Urothelium cell line (cell line): ENCODE measurements at places on chromosomes 4 and X.
A peak's percentile ranks its signal among the peaks of the same experiment; 100 is the strongest.

- no peak for DNase-seq
Measured at GRCh38 chrX:56986138-56986537, 9.2 kb downstream of the SPIN3 start.

DNA sequence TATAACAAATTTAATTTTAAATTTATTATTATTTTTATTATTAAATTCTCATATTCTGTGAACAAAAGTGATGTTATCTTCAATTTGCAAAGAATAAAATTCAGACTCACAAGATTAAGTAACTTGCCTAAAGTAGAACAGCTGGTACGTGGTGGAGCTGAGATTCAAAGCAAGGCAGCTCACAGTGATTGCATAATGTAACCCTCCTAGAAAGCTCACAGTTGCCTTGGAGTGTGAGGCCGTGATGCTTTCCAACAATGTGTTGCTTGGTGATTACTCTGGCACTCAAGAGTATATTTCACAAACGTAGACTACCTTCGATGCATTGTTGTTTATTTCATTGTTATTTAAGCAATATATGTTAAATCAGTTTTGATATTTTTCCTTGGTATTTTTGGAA lies 1039.2 kb upstream of the PABPC4L start:
- no peak for DNase-seq

- DNase-seq, result no peak
Measured at GRCh38 chr4:53919535-53919934, 144.9 kb downstream of the CHIC2 start.

GRCh38 chrX:130529531-130529930 lies 127.7 kb downstream of the RBMX2 start:
- DNase-seq, result no peak

- no peak for DNase-seq
Measured at GRCh38 chr4:2961421-2961810, 1.8 kb downstream of the NOP14 start.

GRCh38 chrX:57930051-57930450 lies 19.8 kb upstream of the ZXDA start:
- DNase-seq, result no peak

DNA sequence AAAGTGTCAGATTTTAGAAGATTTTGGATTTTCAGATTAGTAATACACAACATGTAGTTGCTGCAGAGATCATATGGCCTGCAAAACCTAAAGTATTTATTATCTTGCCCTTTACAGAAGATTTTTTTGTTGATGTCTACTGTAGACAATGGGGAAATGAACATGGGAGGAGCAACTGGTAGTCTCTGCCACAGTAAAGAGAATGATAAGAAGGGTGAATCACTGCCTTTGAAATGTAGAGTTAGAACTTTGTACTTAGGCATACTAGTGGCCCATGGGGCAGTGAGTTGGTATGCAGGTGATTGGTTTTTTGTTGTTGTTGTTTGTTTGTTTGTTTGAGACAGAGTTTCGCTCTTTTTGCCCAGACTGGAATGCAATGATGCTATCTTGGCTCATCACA lies 50.1 kb downstream of the GAB1 start:
- no peak for DNase-seq

- peak; percentile 37 for DNase-seq
Measured at GRCh38 chr4:78545275-78546246, 6.0 kb upstream of the ANXA3 start.

DNA sequence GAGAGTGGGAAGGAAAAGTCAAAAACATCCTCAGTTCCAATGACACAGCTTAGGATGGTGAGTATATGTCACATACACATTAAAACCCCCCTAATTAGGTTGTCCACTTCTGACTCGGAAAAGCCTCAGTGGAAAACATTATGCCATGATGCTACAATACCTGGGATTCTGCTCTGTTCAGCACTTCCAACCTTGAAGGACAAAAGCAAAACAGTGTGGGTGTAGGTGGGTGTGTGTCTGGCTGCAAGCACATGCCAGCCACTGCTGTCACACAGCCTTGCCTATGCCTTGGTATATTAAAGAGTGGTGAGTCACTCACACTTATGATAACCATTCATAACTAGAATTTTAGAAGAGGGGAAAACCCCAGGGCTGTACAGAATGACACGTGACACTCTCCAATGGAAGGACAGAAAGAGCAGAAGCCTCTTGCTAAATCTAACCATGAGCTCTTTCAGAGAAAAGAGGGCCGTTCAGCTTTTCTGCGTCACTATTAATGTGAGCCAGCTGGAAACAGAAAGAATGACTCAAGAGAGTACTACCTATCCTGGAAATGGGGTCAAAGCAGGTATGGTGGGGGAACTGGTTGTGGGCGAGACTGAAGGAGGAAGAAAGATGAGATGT lies 159.6 kb downstream of the TET2 start:
- DNase-seq, result no peak

DNA sequence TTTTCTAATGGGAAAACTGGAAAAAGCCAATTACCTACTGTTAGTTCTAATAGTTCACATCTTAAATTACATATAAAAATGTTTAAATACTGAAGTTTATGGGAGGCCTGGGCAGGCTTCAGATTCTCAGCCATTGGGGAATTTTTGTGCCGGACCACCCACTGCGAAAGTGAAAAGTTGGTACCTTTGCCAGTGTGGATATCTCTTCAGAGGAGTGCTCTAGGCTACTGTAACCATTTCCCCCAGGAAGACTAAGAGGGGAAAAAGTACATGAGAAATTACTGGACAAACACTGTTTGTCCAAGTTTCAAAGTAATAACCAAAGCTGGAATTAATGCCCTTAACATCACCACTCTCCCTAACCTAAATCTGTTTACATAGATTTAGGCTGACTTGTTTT lies 20.8 kb downstream of the PITX2 start:
- DNase-seq, result no peak

DNA sequence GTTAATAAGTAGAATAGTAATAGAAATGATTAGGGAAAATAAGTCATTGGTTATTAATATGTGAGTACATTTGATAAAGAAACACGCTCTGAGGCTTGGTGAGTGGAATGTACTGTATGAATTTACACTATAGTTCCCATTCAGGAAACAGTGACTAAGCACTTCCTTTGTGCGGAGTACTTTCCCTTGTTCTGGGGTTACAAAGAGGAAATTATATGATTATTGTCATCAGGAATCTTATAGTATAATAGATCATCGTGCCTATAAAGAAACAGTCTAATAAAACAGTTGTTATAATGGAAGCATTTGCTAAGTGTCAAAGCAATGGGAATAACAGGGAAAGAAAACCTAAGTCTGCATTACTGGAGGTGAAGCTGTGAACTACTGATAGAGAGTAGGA lies 138.0 kb downstream of the RPA4 start:
- no peak for DNase-seq

- DNase-seq, result peak; percentile 84
Measured at GRCh38 chr4:37648084-37648817, 37.9 kb downstream of the RELL1 start.

- DNase-seq, result no peak
Measured at GRCh38 chrX:9298221-9298620, 166.6 kb upstream of the TBL1X start.

DNA sequence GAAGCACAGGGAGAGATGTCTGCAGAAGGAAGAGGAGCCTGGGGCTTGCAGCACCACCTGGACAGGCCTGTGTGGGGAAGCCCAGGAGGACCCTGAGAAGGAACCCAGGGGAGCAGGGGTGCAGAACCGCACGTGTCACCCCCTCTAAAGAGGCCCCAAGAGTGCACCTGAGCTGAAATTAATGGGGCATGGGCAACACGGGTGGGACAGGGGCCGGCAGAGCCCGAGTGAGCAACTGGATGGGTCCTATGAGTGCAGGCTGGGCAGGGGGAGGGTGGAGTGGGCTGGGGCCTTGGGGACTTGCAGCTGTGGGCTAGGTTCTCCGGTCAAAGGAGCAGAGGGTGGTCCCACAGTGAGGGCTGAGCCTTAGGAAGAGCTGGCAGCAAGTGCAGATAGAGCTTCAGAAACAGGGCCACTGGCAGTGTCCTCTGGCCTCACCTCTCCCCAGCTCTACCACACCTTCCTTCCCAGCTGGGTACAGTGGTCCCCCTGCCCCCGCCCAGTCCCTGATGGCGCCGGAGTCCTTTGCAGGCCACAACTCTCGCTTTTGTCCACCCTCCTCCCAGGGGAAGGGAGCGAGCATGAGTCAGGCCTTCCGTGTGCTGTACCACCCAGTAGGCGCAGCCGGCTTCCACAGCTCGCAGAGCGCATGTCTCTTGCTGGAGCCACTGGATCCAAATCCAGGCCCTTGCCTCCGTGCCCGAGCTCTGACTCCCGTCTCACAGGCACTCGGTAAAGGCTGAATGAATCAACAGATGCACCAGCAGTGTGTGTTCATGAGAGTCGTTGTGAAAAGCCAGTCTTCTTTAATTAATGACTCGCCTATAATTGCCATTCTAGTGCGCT lies 131.6 kb downstream of the HMX1 start:
- peak; percentile 12 for DNase-seq

- no peak for DNase-seq
Measured at GRCh38 chrX:40005292-40006011, 92.3 kb downstream of the BCOR start.

- DNase-seq, result no peak
Measured at GRCh38 chr4:77505275-77505957, 100.2 kb upstream of the CXCL13 start.

- peak; percentile 8 for DNase-seq
Measured at GRCh38 chr4:177555007-177555574, 112.9 kb upstream of the AGA start.

GRCh38 chr4:56185901-56186300 lies 201.4 kb downstream of the AASDH start:
- DNase-seq, result no peak

DNA sequence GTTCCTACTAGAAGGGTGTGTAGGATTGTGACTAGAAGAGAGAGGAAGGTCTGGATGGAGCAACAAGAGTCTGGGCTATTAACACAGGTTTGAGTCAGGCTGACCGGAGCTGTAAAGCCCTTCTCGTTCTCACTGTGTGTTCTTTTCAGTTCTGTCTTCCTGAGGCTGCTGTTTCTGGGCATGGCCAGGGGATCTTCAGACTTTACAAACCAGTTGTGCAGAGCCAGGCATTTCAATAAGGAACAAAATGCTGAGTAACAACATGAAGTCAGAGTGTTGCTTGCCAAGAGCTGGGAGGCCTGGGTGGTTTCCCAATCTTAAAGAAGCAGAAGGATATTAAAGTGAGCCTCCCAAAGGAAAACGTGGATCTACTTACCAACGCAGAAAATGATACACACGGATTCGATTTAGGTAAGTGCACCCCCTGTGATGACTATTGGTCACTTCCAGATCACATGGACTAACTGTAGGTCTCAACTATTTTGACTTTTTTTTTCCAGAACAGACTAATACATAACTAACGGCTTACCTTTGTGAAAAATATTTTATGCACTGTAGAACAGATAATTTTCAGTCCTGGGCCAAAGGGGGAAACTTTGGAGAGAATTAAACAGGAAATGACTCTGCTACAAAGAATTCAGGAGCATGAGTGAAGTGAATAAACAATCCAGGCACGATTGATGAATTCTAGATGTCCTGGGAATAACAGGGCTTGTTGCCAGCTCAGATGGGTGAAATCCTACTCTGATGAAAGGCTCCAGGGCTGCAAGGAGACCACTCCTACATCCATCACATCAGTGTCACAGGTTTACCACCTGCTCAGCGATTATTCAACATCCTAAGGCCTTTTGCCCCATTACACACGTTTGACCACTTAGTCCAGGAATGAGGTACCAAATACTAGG lies 94.5 kb downstream of the ANXA3 start:
- peak; percentile 60 for DNase-seq

DNA sequence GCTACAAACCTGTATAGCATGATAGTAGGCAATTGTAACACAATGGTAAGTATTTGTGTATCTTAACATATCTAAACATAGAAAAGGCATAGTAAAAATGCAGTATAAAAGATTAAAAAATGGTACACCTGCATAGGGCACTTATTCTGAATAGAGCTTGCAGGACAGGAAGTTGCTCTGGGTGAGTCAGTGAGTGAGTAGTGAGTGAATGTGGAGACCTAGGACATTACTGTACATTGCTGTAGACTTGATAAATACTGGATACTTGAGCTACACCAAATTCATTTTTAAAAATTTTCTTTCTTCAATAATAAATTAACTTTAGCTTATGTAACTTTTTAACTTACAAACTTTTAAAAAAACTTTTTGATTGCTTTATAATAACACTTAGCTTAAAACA lies 68.2 kb upstream of the MAML3 start:
- DNase-seq, result no peak

- no peak for DNase-seq
Measured at GRCh38 chrX:17634542-17635207, 102.6 kb upstream of the SCML1 start.

DNA sequence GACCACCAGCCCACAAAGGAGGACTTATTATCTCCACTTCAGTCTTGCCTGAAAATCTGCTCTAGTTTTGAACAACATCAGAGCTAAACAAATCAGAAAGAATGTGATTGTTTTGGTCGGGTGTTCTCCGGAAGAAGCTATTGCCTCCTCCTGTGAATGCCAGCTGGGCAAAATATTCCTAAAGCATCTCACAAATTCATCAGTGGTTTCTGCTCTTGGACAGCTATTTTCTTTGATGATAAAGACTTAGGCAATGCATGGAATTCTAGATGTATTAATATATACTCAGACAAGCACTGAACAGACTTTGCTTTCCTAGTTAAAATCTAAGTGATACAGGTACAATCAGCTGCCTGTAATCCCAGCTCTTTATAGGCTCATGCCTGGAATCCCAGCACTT lies 71.8 kb downstream of the ASMT start:
- peak; percentile 5 for DNase-seq

GRCh38 chr4:48780865-48781214 lies 761 bp upstream of the FRYL start:
- no peak for DNase-seq

DNA sequence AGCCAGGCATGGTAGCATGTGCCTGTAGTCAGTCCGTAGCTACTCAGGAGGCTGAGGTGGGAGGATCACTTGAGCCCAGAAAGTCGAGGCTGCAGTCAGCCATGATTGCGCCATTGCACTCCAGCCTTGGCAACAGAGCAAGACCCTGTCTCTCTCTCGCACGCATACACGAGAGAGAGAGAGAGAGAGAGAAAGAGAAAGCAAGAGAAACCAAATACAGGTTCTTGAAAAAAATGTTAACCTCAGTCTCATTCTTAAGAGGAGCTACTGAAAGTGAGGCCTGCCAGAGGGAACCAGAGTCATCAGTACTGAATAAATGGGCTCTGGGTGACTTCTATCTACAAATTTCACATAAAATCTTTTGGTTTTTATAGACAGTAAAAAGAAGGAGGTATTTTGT lies 42.9 kb downstream of the KIAA0232 start:
- DNase-seq, result no peak

DNA sequence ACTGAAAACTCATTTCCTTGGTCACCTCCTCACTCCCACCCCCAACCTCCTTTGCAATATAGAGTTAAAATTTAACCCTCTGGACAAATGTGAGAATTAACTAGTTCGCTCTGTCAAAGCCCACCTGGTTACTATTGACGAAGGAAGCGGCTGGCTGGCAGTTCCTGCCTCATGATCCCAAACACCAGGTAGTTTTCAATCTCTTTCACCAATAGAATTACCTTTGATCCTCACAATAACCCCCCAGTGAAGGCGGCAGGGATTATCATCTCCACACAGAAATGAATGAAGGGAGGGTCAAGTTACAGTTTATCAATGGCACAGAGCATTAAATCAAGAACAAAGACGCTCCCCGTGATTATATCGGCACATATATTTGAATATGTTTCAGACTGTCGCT lies 65.7 kb upstream of the TTC29 start:
- DNase-seq, result no peak
